GM04504 (cell line): ENCODE measurements at places on chromosomes 2 and 18.

- no peak for DNase-seq
Measured at GRCh38 chr2:205781244-205781931, 99.1 kb downstream of the NRP2 start.

DNA sequence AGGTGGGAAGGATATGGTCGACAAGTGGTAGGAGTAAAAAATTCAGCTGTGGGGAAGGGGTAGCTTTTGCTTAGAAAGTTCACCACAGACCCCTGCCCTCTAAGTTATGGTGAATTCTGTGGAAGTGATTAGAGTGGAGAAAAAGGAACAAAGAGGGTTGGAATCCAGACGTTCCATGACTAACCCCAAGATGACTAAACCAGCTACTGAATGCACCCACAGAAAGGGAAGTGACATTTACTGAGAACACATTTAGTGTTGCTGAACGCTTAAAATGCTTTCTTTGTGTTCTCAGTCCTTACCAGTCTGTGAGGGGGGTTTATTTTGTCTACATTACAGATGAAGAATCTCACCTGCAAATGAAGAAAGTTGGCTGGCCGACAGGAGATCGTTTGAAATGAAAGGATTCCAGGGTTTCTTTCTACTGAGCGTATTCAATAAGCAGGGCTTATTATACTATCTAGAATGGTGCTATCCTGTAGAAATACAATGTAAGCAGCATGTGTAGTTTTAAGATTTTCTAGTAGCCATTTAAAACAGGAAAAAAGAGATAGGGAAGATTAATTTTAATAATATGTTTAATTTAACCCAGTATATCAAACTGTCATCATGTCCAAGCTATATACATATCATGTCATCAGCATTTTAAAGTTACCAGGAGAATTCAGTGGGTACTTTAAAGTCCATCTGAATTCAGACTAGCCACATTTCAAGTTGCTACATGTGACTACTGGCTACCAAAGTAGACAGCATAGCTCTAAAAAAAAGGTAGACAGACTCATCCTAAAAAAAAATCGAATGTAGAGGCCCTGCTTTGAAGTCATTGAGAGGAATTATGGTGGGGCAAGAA, 60.1 kb downstream of the LIMS1 start:
- no peak for DNase-seq

- DNase-seq: no peak
Measured at GRCh38 chr2:114056294-114057143, 166.6 kb downstream of the ACTR3 start.

GRCh38 chr2:222730366-222730999, 59.0 kb downstream of the MOGAT1 start:
- DNase-seq: no peak

- no peak for DNase-seq
Measured at GRCh38 chr2:175620106-175620505, 382.0 kb downstream of the LNPK start.

DNA sequence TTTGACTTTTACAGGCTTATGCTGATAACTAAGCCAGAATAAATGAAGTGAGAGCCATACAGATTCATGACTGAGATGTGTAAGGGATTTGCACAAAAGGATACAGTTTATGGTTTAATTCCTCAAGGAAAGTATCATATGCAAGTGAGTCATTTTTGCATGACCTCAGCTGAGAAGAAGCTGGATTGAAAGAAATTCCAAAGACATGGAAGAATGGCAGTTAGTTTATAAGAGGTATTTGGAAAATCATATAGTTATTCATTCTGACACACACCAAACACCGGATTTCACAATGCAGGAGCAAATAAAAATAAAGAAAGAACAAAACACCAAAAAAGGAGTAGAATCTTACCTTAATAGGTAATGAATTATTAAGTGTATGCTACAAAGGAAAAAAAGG, 83.2 kb upstream of the RND3 start:
- DNase-seq: peak; percentile 74

DNA sequence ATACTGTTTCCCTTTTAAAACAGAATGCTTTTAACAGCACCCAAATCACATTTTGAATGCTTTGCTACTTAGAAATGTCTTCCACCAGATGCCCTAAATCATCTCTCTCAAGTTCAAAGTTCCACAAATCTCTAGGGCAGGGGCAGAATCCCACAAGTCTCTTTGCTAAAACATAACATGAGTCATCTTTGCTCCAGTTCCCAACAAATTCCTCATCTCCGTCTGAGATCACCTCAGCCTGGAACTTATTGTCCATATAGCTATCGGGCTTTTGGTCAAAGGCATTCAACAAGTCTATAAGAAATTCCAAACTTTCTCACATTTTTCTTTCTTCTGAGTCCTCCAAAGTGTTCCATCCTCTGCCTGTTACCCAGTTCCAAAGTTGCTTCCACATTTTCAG, 1374.5 kb upstream of the NXPH2 start:
- DNase-seq: no peak

DNA sequence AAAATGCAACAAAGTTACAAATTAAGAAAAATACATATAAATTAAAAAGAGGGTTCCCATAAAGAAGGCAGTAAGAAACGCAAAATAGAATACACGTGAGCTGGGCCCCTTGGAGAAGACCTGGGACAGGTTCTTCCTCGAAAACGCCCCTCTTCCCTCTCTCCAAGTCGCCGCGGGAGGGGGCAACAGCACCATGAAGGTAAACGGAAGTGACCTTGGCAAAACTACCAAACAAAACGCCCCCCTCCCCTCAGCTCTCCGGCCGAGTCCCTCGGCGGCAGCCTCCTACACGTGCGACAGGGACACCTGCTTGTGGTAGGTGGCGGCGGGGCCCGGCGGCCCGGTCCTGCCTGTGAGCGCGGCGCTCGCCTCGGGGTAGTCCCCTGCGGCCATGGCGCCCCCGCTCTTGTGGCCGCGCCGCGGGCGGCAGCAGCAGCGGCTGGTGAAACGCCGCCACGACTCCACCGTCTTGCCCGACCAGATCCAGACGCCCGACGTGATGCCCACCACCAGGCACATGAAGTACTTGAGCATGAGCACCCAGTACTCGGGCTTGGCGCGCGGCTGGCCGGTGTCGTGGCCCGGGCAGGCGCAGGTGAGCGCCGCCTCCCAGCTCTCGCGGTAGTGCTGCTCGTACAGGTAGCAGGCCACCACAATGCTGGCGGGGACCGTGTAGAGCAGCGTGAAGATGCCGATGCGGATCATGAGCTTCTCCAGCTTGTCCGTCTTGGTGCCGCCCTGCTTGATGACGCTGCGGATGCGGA, 2.8 kb downstream of the FZD5 start:
- no peak for DNase-seq

- no peak for DNase-seq
Measured at GRCh38 chr2:121052023-121052422, 233.0 kb downstream of the TFCP2L1 start.

DNA sequence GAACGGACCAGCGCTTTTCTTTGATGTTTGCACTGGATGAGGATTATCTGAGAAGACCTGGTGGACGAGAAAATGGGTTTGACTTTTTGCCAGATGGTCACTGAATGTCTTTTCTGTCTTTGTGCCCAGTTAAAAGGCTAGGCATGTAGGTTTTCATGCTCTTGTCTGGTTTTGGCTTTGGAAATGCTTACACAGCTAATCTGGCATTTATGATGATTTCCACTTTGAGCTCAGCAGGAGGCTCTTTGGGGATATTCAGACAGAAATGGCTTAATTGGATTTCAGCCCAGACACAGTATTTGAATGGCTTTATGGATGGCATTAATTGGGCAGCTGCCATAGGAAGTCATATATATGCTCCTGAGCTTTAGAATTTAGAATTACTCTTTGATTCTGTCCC, 59.6 kb downstream of the NCK2 start:
- DNase-seq: no peak

DNA sequence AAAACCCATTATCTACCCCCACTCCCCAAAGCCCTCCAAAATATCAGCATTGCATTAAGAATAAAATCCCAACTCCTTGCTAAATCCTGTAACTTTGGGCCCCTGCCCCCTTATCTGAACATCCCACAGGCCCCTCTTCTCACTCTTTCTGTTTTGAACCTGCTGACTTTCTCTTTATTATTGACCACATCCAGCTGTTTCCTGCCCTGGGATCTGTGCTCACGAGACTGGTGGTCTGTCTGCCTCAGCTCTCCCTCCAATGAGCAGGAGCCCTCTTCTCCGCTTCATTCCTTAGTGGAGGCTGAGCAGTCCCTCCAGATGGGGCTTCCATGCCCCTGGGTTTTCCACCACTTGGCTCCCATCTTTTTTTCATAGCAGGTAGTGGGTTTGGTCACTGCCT, 116.9 kb downstream of the ACKR3 start:
- DNase-seq: no peak

DNA sequence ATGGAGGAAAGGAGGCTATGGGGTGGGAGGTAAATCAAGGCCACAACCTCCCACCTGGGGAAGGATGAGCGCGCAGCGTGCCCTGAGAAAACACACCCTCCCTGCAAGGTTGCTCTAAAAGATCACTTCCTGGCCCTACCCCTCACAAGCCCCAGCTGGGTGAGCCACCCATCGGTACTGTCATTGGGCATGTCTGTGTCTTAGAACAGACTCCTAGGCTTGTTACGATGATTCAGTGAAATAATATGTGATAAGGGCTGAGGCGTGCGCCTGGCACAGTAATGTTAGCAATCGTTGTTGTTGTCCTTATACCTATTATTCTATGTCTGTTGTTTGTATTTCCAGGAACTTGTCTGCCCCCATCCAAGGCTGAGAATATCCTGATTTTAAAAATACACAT, 175.1 kb downstream of the ZFP36L2 start:
- DNase-seq: no peak

GRCh38 chr2:40814616-40815015, 362.7 kb upstream of the SLC8A1 start:
- no peak for DNase-seq

DNA sequence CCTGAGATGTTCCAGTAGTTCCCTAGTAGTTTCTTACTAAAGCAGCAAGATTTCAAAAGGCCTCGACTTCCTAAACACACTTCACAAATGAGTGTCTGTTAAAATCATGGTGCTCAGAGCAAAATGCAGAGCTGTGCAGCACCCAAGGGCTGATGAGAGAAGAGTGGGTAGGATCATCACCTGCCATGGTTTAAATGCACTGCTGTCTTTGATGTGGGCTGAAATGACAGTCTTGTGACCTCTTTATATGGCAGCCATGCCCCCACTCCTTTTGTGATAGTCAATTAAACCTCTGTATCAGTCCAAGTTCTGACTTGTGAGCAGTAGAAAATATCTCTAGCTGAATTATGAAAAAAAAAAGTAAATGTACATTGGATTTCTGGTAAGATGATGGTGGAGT, 107.1 kb downstream of the TFCP2L1 start:
- DNase-seq: no peak

DNA sequence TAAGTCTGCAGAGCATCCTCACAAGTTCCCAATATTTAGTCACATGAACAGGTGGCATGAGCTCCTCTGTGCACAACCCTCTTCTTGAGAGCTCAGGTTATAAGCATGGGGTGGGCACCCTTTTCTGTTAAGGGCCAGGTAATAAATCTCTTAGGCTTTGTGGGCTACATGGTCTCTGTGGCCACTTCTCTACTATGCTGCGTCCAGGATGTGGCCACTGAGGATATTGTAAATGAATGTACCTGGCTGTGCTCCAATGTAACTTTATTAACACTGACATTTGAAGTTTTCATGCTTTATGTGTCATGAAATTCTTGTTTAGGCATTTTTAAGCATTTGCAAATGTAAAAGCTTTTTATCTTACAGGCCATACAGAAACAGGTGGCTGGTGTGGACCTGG, 116.8 kb upstream of the ST6GAL2 start:
- DNase-seq: no peak

DNA sequence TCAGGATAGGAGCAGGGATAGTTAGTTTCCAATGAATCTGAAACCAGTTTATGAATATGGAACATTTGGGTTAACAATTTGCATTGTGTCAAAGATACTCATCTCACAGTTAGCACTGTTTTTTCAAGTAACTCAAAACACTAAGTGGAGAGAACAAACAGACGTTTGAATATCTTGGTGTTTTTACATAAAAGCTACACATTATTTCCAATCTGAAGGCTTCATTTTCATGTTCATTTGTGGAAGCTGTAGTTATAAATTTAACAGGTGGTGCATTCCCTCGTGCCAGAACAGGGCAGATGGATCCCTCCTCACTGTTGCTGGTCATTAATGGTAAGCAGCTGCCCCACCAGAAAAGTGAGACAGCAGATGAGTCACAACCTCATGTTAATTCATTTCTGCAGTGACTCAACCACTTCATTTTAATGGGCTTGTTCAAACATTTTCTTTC, 286.9 kb downstream of the TMX3 start:
- DNase-seq: peak; percentile 79

DNA sequence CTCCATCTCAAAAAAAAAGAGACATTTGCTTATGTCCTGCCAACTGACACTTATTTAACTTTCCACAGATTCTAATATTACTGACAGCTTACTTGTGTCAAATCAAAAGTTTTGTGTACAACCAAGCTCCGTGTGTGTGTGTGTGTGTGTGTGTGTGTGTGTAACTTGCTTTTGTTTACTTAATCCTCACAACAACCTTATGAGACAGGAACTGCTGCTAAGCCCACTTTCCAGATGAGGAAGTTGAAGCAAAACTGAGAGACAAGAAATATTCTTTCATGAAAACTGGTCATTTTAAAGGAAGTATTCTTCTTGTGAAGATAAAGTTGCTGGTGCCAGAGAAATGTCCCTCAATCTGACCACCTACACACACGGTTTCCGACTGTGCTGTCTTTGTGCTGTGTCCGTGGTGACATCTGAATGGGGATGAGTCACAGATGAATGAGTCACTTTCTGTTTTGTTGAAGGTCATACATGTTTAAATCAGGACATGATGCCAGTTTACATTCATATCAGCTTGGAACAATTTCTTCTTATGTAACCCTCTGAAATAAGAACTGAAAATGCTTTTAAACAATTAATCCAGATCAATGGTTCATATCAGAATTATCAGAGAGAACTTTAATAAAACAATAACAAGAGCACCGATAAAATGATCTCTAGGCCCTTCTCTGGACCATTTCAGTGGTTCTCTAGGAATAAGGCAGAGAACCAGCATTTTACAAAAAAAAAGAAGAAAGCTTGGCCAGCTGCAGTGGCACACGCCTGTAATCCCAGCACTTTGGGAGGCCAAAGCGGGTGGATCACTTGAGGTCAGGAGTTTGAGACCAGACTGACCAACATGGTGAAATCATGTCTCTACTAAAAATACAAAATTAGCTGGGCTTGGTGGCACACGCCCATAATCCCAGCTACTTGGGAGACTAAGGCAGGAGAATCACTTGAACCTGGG, 95.5 kb downstream of the THNSL2 start:
- DNase-seq: no peak

- peak; percentile 89 for DNase-seq
Measured at GRCh38 chr18:59502274-59503175, 143.5 kb upstream of the LMAN1 start.

- no peak for DNase-seq
Measured at GRCh38 chr18:48412339-48412929, 3.3 kb upstream of the ZBTB7C start.
